ENCODE measurements at places on chromosomes 11 and 22.

DNA sequence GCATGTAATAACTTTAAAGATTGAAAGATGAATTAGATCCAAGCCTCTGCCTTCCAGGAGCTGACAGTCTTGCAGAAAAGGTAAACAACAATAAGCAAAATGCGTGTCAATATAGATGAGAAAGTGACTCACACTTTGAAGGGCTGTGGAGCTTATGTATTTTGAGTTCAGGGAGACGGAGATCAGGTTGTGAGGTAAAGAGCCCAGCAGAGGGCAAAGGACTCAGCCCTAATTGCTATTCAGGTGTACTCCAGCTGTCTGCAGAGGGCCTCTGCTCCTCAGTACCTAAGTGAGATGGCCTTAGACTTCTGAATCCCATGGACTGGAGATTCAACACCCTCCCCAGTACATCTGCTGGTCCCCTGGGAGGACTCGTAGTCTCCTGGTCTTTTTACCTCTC, 22.9 kb upstream of the CTR9 start:
- DNase-seq = no peak

GRCh38 chr22:19478045-19478900, 720 bp downstream of the UFD1 start:
- DNase-seq = peak; percentile 43

DNA sequence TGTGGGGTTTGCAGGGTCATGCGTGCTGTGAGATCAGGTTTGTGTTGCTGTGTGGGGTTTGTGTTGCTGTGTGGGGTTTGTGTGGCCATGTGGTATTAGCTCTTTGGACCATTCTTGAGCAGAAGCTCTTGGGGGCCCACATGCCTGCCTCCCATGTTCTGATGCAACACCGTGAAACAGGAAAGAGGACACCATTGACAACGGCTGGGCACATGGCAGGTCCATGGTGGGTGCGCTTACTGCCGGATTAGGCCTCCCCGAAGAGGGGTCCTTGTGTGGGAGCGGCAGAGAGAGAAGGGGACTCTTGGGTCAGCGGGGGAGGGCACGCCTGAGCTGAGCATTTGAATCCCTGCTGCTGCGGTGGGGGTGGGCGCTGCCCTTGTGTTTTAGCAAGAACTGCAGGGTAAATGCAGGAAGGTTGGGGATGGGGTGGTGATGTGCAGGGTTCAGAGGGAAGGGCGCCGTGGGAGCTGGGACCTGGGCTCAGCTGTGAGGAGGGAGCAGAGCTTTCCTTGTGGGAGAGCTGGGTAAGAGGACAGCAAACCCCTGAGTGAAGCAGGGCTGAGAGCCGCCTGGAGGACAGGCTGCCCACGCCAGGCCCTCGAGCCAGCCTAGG, 361.5 kb downstream of the TBC1D22A start:
- no peak for DNase-seq

- peak; percentile 50 for DNase-seq
Observed at GRCh38 chr11:70432065-70432464, 33.7 kb downstream of the CTTN start.

GRCh38 chr11:90874986-90875385, 652.1 kb upstream of the CHORDC1 start:
- no peak for DNase-seq

DNA sequence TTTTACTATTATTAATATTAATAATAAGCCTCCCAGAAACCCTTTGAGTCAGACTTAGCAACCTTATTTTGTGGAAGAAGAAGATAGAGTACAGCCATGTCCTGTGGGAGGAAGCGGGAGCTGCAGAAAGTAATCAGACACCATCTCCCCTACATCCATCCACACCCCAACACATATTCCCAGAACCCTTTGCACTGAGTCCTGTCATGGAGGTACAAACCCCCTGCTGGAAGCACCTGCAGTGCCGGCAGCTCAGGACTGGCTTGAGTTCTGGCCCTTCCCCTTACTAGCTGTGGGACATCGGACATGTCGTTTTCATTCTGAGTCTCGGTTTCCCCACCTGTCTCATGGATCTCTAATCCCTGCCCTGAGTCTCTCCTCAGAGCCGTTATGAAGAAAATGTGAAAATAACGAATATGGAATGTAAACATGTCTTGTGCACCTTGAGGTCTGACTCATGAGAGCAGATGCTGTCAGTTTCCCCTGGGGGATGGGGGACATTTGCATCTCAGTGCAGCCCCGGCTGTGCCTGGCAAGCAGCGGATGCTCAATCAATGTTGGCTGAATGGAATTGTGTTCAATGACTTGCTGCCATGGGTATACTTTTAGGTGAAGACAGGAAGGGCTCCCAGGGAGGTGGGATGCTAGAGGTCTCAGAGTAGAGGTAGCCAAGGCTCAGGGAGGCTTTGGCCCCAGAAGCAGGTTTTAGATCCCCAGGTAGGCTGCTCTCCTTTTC, 45.4 kb downstream of the TP53I11 start:
- no peak for DNase-seq

GRCh38 chr11:66136752-66137123, 66.7 kb downstream of the PACS1 start:
- no peak for DNase-seq

DNA sequence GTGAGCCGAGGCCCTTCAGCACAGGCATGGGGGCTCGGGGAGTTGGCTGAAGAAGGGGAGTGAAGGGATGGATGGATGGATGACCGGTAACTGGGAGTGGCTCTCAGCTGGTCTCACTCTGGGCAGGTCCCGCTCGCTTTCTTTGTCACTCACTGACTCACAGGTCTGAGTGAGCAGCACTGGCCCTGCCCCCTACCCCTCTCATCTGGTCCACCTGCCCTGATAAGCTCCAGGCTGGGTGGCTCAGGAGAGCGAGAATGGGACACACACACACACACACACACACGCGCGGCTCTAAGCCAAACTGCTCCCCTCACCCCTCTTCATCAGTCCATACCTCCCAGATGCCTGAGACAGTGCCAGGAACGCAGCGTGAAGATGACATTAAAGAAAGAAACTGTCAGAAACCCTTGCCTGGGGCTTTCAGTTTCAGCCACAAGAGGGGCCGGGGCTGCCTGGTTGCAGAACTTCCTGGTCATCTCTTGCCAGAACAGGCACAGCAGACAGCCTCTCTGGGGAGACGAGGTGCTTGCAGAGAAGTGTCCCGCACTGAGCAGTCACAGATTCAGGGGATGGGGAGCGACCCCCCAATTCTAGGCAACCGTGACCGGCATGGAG, 16.5 kb upstream of the SHISAL1 start:
- DNase-seq = no peak

DNA sequence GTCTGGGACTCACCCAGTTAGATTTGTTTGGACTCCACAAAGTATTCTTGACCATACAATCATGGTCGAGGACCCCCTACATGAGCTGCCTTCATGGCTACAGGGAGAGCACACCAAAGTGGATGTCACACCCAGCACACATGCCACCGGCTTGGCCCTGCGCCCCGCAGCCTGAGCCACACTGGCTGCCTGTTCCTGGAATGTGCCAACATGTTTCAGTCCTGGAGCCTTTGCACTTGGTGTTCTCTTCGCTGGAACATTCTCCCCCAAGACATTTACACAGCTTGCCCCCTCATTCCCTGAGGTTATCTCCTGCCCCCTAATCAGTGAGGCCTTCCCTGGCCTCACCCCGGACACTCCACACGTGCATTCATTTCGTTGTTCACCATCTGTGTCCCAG, 46.0 kb downstream of the PPARA start:
- no peak for DNase-seq

GRCh38 chr11:13841393-13841792, 121.1 kb upstream of the SPON1 start:
- DNase-seq = no peak

DNA sequence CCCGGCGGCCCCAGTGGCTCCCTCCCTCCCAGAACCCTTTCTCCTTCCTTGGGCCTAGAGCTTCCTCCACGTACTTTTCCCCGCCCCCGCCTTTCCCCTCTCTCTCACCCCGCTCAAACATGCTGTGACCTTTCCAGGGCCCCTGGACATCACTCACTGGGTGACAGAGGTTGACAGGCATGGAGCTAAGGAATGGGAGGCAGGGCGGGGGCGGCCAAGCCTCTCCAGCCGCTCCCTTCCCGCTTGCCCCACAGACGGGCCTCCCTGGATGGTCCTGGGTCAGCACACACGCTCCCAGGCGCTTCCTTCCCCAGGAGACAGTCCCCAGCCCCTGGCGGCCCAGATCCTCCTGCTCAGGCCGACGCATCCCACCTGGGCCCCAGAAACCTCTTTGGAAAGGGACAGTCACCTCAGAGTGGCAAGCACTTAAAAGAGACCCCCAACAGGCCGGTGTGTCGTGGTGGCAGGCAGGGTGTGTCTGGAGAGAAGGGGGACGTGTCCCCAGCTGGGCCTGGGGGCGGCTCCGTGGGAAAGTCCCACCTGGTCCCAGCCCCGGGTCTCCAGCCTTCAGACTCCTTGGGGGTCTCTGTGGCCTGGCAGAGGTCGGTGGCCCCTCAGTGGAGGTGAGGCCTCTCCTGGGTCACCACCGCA, 8.8 kb downstream of the H19 start:
- no peak for DNase-seq

DNA sequence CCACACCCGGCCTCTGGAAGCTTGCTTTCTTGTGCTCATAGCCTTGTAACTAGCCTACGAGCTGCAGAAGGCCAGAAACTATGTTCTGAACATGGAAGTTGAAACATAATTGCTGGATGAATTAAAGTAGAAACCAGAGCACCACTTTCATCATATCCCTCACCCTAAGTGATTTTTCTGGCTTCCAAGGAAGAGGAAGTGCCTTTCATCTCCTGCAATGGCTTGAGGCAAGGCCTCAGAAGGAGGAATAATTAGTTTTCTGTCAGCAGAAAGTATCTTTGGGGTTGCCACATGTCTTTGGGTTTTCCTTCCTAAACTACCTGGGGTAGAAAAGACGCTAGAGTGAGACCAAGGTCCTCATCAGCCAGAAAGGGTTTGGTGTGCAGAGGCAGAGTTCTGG, 14.5 kb downstream of the RPL27A start:
- DNase-seq = no peak

- DNase-seq = peak; percentile 15
Observed at GRCh38 chr11:35404388-35404775, 15.0 kb downstream of the SLC1A2 start.

DNA sequence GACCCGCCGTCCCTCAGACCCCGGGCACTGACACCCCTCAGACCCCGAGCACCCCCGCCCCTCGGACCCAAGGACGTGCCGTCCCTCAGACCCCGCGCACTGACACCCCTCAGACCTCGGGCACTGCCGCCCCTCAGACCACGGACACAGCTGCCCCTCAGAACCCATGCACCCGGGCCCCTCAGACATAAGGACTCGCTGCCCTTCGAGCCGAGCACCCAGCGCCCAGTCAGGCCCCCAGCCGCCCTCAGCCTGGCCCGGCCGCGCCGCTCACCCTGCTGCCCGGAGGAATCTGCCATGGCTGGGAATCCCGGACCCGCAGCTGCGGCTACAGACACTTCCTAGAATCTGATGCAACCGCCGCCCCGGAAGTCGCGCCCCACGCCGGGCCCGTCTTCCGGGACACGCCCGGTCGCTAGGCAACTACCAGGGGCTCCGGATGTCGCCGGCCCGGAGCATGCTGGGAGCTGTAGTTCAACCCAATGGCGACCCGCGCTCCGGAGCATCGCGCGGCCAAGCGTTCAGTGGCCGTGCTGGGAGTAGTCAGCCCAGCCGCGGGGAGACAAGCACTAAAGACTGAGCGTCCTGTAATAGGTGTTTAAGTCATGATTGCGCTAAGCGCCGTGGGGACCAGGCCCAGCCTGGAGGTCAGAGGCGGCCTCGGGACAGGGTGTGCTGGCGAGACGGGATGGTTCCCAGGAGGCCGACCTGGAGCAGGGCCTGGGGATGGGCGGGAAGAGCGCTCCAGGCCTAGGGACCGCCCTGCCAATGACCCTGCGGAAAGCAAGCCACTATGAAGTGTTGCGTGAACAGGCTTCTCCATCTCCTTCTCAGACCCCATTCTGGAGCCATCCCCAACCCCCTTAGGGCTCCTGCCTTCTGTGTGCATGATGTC, at the start of gene CARS1:
TSS of gene CARS1 (minus strand) at position 355 of the 895 bp plus-strand sequence. CDS start at position 299, 56 bp downstream.
- DNase-seq = peak; percentile 96

DNA sequence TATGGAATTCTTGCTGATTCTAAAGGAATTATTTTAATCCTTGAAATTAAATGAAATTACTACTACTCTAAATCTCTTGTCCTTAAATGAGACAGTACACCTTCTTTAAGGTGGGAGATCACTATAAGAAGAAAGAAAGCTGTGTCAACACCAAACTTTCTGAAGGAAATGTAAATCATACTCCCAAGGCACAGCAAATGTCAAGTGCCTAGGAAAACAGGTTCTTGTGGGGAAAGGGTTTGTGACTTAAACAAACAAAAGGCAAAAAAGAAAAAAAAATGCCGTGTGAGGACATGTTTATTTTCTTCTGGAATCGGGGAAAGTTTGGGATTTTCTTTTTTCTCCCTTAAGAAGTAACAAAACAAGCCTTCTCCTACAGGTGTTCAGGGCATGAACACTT, 745.1 kb downstream of the DLG2 start:
- DNase-seq = no peak

DNA sequence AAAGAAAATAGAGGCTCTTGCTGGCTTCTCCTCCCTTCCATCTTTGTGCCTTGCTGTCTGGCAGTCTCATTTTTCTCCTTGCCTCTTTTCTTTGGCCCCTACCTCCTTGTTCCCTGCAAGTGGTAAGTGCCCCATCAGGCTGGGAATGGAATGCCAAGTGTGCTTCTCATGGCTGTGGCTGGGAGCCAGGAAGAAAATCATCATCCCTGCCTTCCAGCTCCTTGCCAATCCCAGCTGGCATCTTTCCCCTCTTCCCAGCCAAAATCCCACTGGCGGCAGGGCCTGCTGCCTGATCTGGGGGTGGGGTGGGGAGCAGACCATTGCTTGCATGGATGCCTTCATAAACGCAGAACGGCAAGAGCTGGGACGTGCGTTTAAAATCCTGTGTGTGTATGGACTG, 27.0 kb upstream of the SLC25A18 start:
- DNase-seq = no peak

GRCh38 chr22:22733881-22734373, 89.5 kb downstream of the GGTLC2 start:
- no peak for DNase-seq

DNA sequence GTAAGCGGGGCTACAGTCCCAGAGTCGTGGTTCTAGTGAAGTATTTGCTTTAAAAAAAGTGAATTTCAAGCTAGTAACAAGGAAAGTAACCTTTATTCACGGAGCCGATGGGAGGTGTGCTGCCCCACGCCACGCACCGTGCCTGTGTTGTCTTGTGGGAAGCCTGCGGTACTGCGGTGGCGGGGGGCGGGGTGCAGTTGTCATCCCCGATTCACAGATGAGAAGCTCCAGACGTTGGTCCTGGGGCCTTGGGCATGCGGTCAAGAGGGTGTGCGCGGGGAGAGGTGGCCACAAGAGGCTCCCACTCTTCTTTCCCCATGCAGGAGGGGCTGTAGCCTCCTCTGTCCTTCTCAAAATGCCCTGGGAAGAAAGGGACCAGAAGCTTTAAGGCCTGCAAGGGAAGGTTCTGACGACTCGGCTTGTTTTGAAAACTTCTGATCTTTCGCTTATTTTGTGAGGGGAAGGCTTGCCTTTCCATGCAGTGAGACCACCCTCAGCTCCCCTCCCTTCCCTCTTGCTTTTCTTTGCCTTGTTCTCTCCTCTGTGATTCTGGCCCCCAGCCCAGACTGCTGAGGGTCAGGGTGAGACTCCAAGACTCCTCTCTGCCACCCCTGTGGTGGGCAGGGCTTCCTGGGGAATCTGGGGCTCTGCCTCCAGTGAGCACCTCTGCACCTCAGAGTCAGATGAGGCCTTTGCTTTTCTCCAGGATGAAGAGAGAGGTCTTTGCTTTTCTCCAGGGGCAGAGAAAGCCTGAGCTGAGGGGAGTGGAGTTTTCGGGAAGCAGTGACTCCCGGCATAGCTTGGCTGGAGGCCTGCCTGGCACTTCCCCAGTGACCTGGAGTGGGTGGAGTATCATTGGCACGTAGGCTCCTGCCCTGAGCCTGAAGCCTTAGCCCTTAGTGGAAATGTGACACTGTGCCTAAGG, 6.2 kb downstream of the GLB1L3 start:
- DNase-seq = no peak

Data from hematopoietic multipotent progenitor cell treated with erythropoietin and hydrocortisone succinate and interleukin-3 and kit ligand, for 6 days (in vitro differentiated cells).